OCI-M1 (cell line): ENCODE measurements at places on chromosomes 2 and 18.

GRCh38 chr2:62586981-62587380 is 81.0 kb upstream of the TMEM17 start:
- DNase-seq, result peak; percentile 65

DNA sequence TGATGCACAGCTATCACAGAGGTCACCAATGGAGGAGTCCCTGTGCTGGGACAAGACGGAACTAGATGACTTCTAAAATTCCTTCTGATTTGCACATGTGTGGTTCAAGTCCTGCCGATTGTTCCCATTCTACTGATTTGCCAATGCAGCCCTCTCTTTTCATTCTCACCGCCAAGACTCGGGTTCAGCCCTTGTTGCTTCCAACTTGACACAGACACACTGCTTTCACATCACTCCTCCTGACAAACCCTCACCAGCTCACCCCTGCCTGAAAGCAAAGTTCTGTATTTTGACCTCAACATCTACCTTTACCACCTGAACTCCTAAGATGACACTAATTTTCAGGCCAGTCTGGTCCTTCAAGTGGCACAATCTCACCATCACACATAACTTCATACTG is 25.5 kb downstream of the REEP1 start:
- DNase-seq, result no peak

- peak; percentile 18 for DNase-seq
Observed at GRCh38 chr2:69773206-69773605, 31.3 kb downstream of the ANXA4 start.

DNA sequence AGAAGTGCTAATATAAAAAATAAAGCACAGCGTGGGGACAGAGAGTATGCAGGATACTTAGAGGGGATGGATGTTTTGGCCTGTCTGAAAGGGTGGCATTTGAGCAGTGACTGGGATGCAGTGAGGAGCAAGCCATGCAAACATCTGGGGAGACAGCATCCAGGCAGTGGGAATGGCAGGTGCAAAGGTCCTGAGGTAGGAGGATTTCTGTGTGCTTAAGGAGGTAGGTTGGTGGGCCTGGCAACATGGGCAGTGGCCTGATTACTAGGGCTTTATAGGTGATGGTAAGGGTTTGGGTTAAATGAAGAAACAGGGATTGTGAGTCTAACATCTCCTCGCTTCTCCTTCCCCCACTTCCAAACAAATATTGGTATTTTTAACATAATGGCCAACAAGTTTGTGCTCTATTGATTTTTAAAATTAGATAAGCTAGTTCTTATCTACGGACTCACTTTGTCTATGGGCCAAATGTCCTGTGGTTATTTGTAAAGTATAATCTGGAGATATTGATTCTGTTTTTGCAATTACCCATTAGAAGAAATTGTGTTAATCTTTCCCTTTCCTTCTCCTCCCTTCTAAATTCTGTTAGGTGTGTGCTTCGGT is 2.4 kb downstream of the AOX1 start:
- no peak for DNase-seq

DNA sequence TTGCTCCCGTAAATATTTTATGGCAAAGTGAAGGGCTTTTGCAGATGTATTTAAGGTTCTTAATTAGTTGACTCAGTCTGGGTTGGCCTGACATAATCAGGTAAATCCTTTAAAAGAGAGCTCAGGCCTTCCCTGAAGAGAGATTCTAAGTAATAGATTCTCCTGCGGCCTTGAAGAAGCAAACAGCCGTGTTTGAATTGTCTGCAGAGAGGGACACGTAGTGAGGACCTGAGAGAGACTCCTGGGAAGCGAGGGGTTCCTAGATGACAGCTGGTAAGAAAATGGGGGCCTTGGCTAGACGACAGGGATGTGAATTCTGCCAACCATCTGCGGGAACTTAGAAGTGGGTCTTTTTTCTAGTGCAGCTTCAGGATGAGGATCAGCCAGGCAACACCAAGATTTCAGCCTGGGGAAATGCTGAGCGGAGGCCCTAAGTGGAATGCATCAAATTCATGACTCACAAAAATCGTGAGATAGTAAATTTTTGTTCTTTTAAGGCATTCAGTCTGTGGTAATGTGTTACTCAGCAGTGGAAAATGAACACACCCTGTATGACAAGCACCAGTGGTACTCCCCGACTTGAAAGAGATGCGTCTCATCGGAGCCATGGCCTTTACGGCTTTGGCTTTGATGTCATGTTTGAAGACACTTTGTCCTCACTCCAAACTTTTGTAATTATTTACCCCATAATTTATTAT is 62.1 kb upstream of the SMIM21 start:
- no peak for DNase-seq

- DNase-seq, result no peak
Observed at GRCh38 chr2:127170452-127171197, 49.5 kb downstream of the CYP27C1 start.

GRCh38 chr18:58144671-58145285 is 100.8 kb downstream of the NEDD4L start:
- DNase-seq, result no peak
